Glutamatergic neuron (in vitro differentiated cells): ENCODE measurements at places on chromosomes 1 and 21. TPM values are rescaled to one million over a fixed set of nuclear protein-coding genes. Genes with fewer than 3 reads are reported as not detected.

DNA sequence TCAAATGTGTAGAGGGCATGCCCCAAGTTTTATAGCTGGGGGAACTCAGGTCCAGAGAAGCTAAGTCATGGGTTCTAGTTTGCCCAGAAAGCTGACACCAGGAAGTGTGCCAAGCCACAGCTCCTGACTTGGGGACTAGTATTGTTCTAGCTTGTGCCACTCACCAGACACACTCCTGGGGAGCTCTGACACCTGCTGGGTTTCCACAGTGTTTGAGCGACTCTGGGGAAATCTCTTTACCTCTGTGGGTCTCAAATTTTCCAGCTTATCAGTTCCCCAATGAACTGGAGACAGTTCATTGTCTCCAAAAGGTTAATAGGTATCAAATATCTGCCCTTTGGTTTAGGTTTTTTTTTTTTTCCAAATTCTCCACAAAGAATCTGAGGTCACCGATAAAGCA lies 4.2 kb downstream of the KISS1 start:
- no peak for DNase-seq

- peak; percentile 91 for DNase-seq
Observed at GRCh38 chr1:119647734-119648619, at the start of gene ZNF697. Gene ZNF697 (minus strand): TSS chr1:119648266. CDS start chr1:119626100, 22,166 bp downstream.

DNA sequence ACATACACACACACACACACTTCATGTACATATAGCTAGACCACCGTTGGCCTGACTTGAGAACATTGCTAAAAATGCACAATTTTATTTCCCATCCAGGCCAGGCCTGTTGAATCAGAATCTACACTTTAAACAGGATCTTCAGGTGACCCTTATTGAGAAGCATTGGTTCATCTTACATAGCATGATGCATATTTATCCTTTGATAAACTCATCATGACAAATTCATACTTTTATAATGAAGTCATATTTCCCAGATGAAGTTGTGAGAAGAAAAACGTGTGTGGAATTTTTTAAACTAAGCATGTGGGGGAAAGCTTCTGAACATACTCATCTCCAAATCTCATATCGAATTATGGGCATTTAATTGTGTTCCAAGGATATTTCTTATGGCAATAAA lies 877.7 kb downstream of the MRPL39 start:
- DNase-seq, result no peak

- no peak for DNase-seq
Observed at GRCh38 chr21:41216486-41216885, 48.5 kb downstream of the BACE2 start.

- no peak for DNase-seq
Observed at GRCh38 chr1:199701726-199702125, 325.8 kb upstream of the NR5A2 start.

DNA sequence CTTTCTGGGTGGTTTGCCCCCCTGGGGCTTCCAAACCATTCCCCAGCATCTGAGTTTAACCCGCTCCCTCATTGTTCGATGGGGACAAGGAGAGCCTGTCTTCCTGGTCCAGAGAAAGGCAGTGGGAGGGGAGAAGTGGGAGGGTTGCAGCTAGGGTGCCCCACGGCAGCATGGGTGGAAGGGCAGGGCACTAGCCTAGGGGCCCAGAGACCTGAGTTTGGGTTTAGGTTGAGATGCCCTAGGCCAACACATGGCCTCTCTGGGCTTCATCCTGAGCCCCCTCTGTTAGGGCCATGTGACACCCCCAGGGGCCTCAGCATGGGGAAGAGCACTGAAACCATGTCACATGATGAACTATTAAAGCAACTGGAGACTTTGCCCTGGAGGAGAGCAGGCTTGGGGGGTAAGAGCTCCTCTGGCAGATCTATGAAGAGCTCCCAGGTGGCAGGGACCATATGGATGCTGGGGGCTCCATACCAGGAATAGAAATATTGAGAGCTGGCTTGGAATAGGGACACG lies 9.7 kb upstream of the RUNX3 start:
- no peak for DNase-seq

DNA sequence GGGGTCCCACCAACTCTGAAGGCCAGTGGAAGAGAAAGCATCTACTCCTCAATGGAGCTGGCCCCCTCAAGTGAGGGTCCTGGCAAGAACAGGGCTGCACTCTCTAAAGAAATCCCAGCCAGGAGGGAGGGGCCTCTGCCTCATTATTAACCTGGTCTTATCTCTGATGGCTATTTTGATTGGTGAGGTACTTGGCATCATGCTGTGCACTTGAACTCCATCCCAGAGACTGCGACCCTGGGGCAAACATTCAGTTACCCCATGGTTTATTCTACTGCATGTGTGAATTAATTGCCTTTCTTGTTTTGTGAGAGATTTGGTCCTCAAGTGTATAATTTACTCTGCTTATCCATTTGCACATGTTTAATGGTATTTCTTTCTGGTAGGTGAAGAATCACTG lies 55.0 kb upstream of the ETV3 start:
- no peak for DNase-seq

- no peak for DNase-seq
Observed at GRCh38 chr1:8706995-8707396, 110.4 kb downstream of the RERE start.

DNA sequence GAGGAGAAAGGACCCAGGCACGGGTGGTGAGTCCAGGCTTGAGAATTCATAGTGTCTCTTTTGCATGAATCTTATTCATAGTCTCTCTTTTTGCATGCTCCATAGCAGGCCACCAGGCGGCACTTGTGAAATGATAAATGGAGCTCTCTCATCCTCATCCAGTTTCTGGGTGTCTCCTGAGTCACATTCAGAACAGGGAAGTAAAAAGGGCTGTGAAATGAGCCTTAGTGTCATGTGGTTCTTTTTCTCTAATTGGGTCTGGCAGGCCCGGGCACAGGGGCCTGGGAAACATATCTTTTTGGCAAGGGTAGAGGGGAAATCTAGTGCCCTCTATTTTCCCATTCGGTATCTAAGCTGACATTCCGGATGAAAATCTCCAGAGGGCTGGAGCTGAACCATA lies 19.1 kb upstream of the NCF2 start:
- DNase-seq, result no peak

DNA sequence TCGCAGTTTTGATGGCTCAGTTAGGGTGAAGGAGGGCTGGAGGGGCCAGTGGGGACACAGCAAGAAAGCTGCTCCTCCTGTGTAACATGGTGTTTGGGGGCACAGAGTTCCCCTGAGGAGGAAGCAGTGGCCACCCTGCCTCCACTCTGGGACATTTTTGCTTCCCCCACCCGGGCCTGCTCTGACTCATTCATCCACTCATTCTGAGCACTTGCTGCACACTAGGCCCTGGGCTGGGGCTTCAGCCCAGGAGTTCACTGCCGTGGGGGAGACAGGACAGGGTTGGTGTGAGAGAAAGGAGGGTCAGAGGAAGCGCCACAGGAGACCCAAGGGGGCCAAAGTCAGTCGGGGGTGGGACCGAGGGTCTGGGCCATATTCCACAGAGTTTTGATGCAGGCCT lies 41.4 kb upstream of the ACOT11 start:
- DNase-seq, result no peak

DNA sequence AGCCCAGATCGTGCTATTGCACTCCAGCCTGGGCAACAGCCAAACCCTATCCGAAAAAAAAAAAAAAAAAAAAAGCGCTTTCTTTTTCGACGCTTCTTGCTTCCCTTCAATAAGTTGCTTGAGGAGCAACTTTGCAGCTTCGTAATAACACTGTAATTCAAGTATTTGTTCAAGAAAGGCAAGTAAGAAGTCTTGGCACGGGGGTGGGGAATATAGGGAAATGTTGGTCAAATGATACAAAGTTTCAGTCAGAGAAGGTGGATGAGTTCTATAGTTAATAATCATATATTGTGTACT lies 871 bp upstream of the PSMA5 start:
- DNase-seq, result no peak

DNA sequence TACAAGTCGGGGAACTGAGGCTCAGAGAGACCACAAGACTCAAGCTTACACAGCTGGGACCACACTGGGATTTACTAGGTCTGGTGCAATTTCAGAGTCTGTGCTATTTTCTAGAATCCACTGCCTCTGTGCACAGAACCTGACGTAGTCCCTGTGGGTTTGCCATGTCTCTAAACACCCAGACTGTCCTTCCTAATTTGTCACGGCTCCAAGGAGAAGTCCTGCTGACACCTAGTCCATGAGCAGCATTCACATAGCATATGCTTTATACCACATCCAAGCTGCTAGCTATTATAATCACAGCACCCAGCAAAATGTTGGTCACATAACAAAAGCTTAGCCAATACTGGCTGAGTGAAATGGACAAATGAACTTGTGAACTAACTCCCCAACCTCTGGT lies 79.0 kb upstream of the HMGB4 start:
- DNase-seq, result no peak

GRCh38 chr21:38206646-38207045 lies 50.1 kb upstream of the KCNJ15 start:
- no peak for DNase-seq

DNA sequence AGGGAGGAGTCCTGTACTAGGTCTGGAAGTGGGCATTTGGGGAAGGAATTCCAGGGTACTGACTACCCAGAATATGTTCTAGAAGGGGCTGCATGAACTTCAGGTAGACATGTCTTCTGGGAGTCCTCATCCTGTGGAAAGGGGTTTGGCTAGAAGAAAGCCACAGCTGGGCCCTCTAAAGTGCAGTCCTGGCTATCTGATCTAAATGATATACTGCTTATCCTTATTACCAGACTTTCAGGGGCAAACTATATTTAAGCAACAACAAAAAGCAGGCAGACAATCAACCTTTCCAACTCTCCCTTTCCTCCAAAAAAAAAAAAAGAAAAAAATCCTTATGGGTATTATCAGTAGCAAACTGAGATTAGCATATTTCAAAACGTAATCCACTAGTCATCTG lies 29.8 kb upstream of the GFI1 start:
- DNase-seq, result no peak

DNA sequence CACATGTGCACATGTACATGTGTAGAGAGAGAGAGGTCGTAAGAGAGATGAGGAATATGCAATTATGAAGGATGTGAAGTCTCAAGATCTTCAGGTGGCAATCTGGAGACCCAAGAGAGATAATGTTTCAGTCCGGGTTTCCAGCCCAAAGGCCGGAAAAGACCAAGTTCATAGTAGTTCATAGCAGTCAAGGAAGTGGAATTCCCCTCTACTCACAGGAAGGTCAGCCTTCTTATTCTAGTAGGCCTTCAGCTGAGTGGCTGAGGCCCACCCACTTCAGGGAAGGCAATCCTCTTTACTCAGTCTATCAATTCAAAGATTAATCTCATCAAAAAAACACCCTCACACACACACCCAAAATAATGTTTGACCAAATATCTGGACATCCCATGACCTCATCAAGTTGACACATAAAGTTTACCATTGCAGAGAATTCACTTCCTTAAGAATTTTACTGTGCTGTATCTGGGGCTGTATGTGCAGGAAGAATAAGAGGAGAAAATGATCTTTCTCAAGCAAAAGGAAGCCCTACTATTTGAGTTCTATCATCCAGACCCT lies 114.6 kb downstream of the TNFSF18 start:
- DNase-seq, result no peak

GRCh38 chr1:182677397-182678098 lies 6.8 kb downstream of the RGS8 start:
- no peak for DNase-seq

Gene LORICRIN
- total RNA-seq, result not detected

Gene CD1D
- 0.25 TPM for total RNA-seq

Gene SPRR4
- not detected for total RNA-seq

Gene CD160
- not detected for total RNA-seq

Gene BMP8B
- total RNA-seq, result 0.12 TPM

Gene FLG2
- not detected for total RNA-seq

Gene ITLN2
- total RNA-seq, result not detected

Gene VTCN1
- not detected for total RNA-seq

Gene RBM11
- 2.7 TPM for total RNA-seq

Gene WASF2
- 47.0 TPM for total RNA-seq

Gene KLHL12
- 30.9 TPM for total RNA-seq

Gene SLC44A5
- 15.4 TPM for total RNA-seq

Gene ZNF326
- 57.8 TPM for total RNA-seq
